ENCODE measurements at places on chromosomes 4 and X.
A peak's percentile ranks its signal among the peaks of the same experiment; 100 is the strongest.

DNA sequence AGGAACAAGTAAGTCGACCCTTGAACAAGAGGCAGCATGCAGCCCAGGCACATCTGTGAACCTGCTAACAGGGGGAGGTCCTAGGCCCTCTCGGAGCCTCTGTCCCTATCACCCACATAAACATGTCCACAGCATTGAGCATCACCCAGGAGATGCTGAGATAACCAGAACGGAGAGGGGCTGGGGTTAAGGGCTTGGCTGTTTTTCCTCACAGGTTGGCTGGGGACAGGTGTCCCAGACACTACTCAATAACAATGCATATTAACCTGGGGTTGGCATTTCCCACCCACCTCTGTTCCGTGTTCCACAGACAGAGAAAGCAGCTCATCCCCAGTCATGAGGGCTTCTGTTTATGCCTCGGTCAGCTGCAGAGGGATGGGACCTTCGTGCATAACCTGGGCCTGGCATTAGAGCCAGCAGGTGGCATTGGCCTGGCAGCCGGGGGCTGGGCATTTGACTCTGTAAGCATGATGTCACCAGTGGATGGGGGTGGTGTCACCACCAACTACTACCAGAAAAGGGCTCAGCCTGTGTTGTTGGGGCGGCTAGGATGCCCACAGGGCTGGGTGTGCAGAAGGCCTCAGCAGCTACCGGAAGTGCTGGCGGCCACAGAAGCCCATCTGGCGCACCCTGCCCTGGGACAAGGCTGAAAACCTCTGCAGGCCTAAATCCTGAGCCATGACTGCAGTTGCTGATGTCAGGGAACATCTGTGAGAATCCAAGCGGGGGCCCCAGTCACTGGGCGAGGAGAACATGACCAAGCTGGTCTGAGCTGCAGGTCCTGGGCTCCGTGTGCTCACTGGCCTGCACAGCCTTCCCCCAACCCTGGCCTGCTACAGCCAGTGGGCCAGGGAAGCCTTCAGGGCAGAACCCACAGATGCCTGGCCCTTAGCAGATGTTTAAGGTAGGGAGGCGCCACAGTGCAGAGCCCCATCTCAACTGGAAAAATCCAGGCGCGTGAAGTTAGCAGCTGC lies 351.4 kb downstream of the NR3C2 start:
- no peak for DNase-seq

DNA sequence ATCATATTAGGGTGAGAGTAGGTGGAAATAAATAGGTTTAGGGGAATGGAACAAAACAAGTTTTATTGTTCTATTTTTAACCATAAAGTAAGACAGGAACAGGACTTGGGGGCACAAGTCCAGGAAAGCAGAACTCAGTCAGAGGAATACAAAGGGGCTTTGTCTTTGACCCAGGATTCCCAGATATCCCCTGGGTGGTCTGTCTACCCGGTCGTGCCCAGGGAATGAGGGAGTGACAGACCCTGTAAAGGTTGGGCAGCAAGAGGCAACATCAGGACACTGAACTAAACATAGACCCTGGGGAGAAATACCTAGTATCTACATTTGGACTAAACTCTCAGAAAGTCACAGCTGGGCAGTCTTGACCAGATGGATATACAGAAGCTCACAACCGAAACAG lies 50.6 kb downstream of the PTCHD1 start:
- no peak for DNase-seq

DNA sequence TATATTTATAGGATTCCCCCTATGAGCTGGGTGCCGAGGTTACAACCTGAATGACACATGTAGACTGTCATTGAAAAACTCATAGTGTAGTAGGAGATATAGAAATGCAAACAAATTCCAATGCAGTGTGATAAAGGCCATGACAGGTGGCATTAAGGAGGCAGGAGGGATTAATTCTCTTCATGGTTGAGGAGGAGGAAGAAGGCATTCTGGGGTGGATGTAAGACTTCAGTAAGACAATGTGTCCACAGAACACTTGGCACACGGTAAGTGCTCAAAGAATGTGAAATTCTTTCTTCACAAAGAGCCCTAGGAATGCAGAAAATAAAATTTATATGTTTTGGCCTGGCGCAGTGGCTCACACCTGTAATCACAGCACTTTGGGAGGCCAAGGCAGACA lies 136.5 kb downstream of the RBM47 start:
- no peak for DNase-seq

DNA sequence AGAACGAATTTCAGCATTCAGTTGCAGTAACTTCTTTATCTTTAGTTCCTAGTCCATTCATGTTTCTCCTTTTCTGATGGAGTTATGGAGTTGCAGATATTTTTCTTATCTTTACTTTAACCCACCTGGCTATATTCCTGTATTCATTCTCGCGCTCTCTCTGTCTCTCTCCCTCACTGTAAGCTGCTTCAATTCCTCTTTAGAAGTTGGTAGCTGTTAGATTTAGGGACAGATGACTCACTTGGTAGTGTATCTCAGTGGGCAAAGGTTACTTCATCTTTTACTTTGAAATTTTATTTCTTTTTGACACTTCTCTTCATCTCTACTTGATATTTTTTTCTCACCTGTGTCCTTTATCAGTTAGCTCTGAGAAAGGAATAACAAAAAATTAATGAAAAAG lies 49.6 kb upstream of the BRS3 start:
- DNase-seq, result no peak

- no peak for DNase-seq
These were observed 475.9 kb downstream of the PDHA2 start for GRCh38 chr4:96315815-96316214.

DNA sequence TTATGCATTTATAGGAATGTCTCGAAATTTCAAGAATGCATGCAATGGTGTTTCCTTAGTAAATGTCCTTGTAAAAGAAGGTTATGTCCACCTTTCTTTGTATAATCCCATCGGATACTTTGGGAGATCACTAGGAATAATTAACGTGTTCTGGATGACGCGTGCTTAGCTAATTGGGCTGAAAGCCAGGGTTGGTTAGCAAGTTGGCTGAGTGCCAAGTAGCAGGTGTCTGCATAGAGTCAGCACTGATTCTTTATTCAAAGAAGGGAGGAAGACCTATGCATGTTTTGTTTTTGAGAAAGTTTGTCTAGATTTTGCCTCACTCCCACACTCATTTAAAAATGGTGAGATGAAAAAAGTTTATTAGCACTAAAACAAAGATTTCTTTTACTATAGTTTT lies 144.6 kb downstream of the SOX3 start:
- DNase-seq, result no peak

- no peak for DNase-seq
These were observed 15.8 kb upstream of the SRD5A3 start for GRCh38 chr4:55330241-55330640.

DNA sequence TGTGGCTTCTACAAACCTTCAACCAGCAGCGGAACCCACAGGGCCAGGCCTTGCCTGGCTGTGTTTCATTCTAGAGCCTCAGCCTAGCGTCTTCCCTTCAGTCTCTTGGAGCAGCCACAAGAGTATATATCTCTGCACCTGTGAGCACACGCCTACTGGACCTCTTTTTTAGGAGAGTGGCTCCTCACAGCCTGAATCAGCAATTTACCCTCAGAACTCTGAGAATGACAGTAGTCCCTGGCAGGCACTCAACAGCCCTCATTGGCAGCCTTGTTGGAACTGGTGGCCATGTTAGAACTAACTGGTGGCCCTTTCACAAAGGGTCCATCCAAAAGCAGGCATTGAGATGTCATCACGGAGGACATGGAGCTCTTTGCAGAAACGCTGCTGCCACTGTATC lies 138.9 kb downstream of the BCOR start:
- DNase-seq, result no peak

GRCh38 chr4:166067915-166068314 lies 194.9 kb downstream of the TLL1 start:
- no peak for DNase-seq

DNA sequence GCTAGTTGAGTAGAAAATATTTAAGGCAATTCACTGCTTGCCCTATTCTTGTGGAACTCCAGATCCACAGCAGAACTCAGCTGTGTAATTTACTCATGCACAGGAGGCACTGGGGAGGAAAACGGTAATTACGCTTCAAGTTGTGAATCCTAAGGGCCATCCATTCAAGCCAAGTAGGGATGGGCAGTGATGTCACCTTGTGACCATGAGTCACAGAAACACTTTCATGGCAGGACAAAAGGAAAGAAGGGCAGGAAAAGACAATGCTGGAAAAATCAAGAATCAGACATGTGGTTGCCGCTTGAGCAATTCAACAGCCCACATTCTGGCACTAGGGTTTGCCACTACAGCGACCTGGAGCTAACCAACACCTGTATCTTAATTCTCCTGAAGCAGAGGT lies 1.4 kb downstream of the PAQR3 start:
- no peak for DNase-seq

DNA sequence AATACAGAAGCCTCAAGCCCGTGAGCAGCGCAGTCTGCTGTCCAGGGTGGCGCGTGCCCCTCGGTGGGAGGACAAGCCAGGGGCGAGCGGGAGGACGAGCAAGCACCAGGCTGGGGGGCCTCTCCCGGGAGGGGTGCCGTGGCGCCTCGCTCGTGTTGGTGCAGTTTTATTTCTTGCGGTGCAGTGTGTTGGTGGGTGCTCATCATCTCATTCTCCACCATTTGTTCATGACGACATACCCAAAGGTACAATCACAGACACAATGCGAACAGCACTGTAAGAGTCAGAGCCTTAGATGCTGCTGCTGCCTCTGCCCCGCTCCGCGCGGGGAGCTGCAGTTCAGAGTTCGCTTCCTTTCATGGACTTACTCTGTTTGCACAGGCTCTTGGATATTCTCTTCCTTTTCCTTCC lies 30.3 kb downstream of the RGS12 start:
- DNase-seq, result peak; percentile 7

DNA sequence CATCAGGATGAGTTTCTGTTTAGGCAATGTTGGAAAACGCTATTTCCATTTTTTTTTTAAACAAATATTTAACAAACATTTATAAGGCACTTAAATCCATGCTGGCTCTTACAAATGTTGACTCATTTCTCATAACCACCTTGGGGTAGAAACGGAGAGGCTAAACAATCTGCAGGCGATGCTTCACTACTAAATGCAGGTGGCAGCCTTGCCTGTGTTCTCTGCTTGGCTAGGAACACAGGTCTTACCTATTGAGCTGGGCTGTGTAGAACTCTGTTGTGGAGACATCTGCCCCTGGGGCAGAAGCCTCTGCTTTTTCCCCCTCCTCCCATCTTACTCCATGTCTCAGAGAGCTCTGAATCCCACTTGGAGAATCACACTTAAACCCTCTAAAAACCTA lies 1.4 kb upstream of the CXCL1 start:
- DNase-seq, result no peak

DNA sequence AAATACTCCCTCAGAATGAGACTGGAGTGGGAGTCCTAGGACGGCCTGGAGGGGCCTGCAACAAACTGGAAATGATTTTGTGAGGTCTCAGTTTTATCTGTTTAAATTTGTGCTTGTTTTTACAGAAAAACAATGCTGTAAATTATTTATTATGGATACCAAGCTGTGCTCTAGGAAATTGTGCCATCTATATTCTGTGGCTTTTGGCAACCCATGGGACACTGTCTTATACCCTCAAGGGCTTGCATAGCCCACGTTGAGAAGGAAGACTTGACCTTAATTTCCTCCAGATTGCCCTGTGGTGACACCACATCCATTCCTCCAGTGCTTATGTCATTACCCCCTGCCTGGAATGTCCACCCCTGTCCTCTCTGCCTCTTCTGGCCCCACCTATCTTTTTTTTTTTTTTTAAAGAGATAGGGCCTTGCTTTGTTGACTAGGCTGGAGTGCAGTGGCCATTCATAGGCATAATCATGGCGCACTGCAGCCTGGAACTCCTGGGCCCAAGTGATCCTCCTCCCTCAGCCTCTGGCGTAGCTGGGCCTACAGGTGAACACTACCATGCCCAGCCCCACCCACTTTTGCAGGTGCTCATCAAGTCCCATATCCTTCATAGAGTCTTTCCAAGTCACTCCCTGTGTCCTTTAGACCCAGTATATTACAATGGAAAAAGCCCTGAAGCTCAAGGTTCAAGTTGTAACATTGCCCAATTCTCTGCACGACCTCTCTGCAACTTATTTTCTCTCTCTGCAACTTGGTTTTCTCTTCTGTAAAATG lies 77.4 kb downstream of the HPRT1 start:
- DNase-seq, result no peak

DNA sequence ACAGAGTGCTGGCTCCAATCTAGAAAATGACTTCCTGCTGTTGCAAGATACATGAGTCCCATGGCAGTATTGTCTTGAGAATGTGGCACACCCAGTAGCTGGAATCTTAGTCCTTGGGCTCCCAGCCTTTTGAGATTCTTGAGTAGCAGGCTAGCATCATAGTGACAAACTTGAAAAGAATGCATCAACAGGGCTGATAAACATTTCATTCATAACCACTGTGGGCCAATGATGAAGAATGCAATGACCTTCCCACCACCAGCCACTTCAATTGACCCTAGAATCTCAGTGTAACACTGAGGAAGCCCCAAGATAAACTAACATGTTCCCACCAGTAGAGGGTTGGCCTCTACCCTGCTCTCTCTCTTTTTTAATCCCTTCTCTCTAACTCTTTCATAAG lies 329.3 kb downstream of the GBA3 start:
- DNase-seq, result no peak

GRCh38 chr4:106495476-106495875 lies 126.9 kb upstream of the GIMD1 start:
- peak; percentile 69 for DNase-seq

- DNase-seq, result no peak
These were observed 195.9 kb downstream of the KDR start for GRCh38 chr4:54929459-54929858.

DNA sequence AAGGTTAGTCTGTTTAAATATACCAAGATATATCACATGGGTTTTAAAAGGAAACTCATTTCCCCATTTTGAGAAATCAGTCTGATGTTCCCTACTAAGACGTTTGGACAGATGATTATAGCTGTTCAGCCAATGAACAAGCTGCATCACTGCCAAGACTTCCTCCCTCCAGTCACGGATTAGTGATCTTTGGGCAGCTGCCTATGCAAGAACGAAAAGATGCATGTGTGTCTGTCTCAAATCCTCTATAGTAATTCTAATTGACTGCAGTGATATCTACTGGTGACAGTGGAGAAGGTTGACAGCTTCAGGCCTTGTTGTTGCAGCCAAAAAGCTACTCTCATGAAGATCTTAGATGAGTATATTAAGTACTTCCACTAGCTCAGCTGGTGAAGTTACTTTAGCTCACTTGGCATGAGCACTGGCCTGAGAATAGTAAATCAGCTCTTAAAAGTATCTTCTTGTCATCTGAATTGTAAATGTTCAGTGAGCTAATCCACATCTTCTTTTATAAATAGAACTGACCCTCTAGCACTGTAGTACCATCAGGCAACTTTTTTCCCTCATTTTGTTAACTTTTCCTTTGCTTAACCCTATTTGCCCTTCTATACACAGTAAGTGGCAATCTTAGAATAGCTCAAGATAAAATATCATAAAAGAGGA lies 134.5 kb upstream of the PCDH10 start:
- DNase-seq, result no peak

DNA sequence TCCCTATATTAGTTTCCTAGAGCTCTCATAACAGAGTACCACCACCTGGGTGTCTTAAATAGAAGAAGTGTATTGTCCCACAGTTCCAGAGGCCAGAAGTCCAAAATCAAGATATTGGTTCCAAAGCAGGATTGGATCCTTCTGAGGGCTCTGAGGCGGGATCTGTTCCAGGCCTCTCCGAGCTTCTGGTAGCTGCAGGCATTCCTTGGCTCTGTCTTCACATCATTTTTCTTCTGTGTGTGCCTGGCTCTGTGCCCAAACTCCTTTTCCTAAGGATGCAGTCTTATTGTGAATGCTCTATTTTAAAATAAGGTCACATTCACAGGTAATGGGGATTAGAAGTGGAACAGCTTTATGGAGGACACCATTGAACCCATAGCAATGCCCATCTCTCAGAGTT lies 253.7 kb upstream of the TAPT1 start:
- DNase-seq, result peak; percentile 28
